ENCODE measurements at places on chromosomes 5 and 9. TPM values are rescaled to one million over a fixed set of nuclear protein-coding genes. Genes with fewer than 3 reads are reported as not detected.

The PCDHA9 gene
- under 0.01 TPM for total RNA-seq

The SCGB3A2 gene
- total RNA-seq, result not detected

The PCDHB10 gene
- 0.66 TPM for total RNA-seq

The YIPF5 gene
- 137 TPM for total RNA-seq

The FAT2 gene
- total RNA-seq, result 0.58 TPM

Data from smooth muscle cell of trachea (primary cell).